ENCODE measurements at places on chromosomes 6 and 20.

- no peak for DNase-seq
Measured at GRCh38 chr6:102398788-102399390, 1005.4 kb downstream of the GRIK2 start.

- DNase-seq, result no peak
Measured at GRCh38 chr6:93163146-93163545, 256.2 kb downstream of the EPHA7 start.

- DNase-seq, result no peak
Measured at GRCh38 chr20:48478370-48478769, 349.4 kb downstream of the PREX1 start.

GRCh38 chr20:58392286-58392685 is 3.3 kb downstream of the VAPB start:
- DNase-seq, result no peak

DNA sequence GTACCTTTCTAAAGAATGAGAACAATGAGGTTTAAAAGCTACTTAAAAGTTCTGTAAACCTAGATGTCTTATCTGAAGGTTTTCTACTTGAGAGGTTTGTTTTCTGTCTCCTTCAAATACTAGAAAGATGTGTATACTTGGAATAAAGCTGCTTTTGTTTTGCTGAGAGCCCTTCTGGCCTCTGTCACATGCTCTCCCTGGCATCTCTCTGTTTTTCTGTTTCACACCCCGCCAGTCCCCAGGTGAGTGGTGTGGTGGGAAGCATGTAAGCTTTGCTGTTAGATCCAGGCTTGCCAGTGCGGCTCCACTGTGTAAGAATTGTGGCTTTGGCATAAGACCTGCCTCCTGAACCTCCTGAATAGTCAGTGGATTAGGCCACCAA is 56.8 kb downstream of the SNX9 start:
- no peak for DNase-seq

GRCh38 chr20:60085551-60086132 is 127.4 kb downstream of the CDH26 start:
- DNase-seq, result no peak

DNA sequence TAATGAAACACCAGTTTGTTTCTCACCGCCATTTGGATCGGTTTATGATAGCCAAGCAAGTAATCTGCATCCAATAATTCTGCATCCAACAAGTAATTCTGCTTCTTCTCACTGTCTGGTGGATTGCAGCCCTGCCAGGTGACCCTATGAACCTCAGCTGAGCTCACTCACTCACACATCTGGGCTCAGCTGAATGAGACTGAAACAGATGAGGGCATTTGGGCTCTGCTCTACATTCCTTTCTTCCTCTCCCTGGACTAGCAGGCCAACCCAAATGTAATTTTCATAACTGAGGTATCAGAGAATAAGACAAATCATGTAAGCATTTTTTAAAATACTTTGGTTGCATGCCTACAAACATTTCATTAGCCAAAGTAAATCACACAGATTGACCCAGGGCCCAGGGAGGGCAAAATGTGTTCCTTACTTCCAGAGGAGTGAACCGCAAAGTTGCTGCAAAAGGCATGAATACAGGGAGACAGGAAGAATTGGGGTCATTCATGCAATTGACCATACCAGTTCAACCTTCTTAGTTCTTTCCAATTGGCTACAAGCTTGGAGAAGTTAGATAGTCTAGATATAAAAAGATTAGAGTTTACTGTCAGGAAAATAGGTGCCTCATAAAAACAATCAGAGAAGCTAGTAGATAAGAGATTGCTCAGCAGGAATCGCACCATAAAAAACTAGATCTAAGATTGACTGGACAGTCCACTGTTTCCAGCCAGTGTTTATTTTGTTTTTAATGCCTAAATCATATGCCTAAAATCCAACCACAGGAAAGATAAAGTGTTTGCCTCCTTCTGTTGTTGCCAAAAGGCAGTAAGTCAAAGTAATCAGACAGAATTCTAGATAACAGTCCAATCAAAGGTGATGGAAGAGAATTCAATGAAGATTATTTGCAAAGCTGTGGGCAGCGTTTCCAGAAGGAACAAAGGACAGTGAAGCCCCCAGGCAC is 43.7 kb downstream of the CBLN4 start:
- no peak for DNase-seq

GRCh38 chr6:30664994-30665767 is 7.6 kb downstream of the DHX16 start:
- no peak for DNase-seq

DNA sequence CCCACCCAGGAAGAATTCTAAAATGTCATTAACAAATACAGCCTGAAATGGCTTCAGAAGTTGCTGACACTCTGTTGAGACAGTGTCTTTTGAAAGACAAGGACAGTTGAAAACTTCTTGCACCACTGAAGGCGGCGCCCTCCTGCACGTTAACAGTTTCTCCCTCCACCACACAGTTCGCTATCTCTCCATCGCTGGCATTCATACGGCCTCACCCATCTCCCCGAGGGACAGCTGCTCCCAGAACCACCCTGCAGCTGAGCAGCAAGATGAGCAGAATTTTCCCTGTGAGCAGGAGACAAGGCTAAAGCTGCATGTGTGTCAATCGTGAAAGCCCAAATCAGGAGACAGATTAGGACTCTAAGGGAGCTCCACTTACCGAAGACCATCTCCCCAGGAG is 113.3 kb downstream of the LY86 start:
- DNase-seq, result no peak

DNA sequence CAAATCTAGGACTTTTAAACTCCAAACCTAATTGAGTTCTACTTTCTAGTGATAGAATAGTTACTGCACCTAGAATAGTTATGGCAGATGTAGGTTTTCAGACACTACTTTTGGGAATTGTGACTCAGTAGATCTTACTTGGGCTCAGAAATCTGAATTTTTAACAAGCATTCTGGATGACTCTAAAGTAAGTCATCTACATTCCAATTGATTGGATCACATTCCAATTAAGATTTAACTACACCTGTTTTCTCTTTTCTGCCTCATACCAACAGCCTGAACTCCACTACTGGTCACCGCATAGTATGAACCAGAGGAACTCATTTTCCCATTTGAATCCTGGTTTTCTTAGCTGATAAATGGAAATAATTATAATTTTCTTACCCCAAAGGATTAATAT is 49.5 kb upstream of the TFAP2D start:
- DNase-seq, result no peak

- DNase-seq, result no peak
Measured at GRCh38 chr6:137033828-137034227, 10.9 kb downstream of the IL20RA start.

GRCh38 chr6:91350146-91350908 is 763.5 kb upstream of the MAP3K7 start:
- no peak for DNase-seq

- DNase-seq, result no peak
Measured at GRCh38 chr6:24352434-24352833, 5.4 kb downstream of the DCDC2 start.

GRCh38 chr6:39054577-39055142 is 6.1 kb downstream of the GLP1R start:
- DNase-seq, result no peak

DNA sequence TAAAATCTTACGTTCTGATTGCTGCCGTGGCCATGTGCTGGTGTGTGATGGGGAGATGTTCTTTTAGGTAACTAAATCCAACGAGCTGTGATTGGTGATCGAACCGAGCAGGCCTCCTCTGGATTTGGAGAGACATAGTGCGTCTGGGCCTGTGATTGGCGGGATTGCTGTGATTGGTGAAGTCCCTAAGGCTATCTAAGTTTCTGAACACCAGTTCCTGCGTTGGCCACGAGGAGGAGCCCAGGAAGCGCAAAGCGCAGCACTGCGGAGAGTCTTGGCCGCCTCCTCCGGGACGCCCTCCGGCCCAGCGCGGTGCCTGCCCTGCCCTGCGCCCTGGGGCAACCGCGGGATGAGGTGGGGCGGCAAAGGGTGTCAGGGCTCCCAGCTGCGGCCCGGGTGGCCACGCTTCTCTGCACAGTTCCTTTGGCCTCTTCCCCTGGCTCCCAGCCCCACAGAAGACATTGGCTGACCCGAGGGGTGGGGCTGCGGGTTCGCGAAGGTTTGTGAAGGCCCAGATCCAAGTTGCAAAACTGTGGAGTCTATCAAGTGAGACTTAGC is 33.0 kb downstream of the HNF4A start:
- peak; percentile 11 for DNase-seq

- DNase-seq, result no peak
Measured at GRCh38 chr6:53162606-53163005, 14.0 kb upstream of the GCM1 start.

- DNase-seq, result no peak
Measured at GRCh38 chr6:152270301-152270925, 366.7 kb downstream of the SYNE1 start.

DNA sequence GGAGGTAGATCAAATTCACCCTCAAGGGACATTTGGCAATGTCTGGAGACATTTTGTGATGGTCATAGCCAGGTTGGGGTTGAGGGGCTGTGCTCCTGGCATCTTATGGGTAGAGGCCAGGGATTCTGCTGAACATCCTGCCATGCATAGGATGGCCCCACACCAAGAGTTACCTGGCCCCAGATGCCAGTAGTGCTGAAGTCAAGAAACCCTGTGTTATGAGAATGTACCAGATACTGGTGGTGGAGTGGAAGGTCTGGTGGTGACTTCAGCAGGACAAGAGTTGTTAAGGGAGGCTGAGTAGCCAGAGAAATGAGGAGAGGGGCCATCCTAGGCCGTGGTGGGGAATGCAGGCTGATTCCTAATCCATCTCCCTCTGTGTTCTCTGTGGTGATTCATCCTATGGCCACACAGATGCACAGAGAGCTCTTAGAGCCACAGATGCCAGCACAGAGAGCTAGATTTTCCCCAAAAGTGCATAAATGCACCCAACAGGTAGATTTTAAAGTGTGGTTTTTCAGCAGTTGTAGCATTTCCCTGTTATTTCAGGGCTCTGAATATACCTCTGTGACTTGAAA is 43.6 kb downstream of the CDYL start:
- no peak for DNase-seq

GRCh38 chr20:63101781-63102720 is 95.3 kb upstream of the BHLHE23 start:
- peak; percentile 36 for DNase-seq

DNA sequence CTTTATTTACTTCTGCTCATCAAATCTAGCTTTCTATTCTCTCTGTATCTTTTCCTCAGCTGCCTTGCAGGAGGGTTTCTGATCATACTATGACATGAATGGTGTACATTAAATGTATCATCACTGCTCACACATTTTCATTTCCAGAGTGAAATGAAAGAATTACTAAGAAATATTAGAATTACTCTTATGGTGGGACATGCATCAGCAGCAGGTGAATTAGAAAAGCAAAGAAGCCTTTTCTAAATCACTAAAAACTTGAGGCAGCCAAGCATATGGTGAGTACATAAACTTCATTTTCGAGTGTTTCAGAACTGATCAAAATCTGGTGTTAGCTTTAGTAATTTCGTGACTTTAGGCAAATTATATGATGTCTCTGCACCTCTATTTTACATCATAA is 23.6 kb downstream of the IL17A start:
- DNase-seq, result no peak

- DNase-seq, result no peak
Measured at GRCh38 chr20:22805219-22805618, 220.8 kb upstream of the FOXA2 start.

DNA sequence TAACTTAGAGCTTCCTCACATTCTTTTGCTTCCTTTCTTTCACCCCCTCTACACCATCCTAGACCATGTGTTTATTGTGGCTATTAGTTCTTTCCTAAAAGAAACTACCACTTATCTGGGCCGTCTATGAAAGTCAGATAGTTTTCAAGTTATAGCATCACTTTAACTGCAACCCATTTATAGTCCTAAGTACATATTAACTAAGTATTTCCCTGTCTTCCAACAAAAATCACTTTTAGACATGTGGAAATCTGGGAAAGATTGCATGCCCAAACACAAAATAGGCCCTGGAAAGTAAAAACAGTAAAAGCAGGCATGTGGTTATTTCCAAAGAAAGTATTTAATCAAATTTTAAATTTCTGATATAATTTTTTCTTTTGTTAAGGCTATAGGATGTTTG is 5.5 kb downstream of the MYLIP start:
- DNase-seq, result no peak

DNA sequence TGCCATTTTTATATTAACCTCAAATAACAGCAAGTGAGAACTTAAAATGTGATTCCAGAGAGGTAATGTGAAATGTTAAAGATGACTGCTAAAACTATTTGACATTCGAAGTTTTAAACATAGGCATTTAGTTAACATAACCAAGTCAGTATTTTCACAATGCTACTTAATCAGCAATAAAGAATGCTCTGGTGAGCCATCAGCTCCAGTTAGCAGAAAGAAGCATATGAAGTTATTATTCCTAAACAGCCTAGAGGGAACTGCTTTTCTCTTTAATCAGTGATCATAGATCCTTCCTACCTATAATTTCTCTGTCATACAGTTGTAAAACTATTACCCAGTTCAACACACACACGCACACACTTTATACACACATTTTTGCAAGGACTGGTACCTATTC is 60.1 kb downstream of the MMS22L start:
- DNase-seq, result no peak

- no peak for DNase-seq
Measured at GRCh38 chr6:87543696-87544473, 45.9 kb downstream of the RARS2 start.

GRCh38 chr6:49633541-49633940 is 3.1 kb downstream of the RHAG start:
- DNase-seq, result no peak

GRCh38 chr20:5590899-5591298 is 159.3 kb upstream of the SHLD1 start:
- no peak for DNase-seq

DNA sequence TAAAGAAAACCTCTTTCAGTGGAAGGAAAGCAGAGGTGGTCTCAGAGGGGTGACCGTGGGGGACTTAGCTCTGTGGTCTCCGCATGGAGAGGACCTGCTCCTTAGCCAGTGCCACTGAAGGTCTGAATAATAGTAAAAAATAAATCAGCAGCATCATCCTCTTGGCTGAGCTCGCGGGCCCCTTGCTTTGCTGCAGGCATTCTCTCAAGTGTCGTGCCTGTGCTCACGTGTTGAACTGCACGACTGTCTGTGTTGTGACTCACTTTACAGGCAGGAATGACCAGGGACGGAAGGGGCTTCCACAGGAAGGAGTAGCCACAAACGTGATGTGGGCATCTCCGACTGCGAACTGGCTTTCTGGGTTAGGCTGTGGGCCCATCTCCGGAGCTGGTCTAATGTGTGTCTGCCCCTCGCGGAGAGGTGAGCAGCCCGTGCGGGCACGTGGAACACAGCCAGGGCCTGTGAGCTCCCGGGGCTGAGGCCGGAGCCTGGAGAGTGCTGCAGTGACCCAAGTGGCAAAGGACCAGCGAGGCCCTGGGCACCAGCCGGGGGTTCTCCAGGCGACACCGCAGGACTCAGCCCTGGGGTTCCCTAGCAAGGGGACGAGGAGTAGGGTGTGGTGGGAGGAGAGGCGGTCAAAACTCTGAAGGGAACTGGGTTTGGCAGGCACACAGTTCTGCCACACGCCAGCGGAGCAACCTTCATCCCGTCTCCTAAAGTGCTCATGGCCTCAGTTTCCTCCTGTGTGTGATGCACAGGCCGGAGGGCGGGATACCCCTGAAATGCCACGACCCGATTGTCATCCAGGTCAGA is 89.2 kb downstream of the RAMACL start:
- no peak for DNase-seq

GRCh38 chr6:35691027-35691824 is 2.5 kb upstream of the FKBP5 start:
- DNase-seq, result no peak

- no peak for DNase-seq
Measured at GRCh38 chr6:506508-506907, 115.0 kb downstream of the IRF4 start.
